ENCODE measurements at places on chromosomes 5 and 9. TPM values are rescaled to one million over a fixed set of nuclear protein-coding genes. Genes with fewer than 3 reads are reported as not detected.

- no peak for DNase-seq
Measured at GRCh38 chr5:90888511-90889324, 330.1 kb downstream of the ADGRV1 start.

- DNase-seq, result no peak
Measured at GRCh38 chr9:134895567-134895907, 14.9 kb downstream of the FCN2 start.

GRCh38 chr9:69174616-69175463, 763 bp downstream of the TJP2 start:
- DNase-seq, result peak; percentile 79

- no peak for DNase-seq
Measured at GRCh38 chr5:43193181-43193893, 1.3 kb downstream of the NIM1K start.

- no peak for DNase-seq
Measured at GRCh38 chr5:140322751-140323731, 20.1 kb upstream of the PFDN1 start.

DNA sequence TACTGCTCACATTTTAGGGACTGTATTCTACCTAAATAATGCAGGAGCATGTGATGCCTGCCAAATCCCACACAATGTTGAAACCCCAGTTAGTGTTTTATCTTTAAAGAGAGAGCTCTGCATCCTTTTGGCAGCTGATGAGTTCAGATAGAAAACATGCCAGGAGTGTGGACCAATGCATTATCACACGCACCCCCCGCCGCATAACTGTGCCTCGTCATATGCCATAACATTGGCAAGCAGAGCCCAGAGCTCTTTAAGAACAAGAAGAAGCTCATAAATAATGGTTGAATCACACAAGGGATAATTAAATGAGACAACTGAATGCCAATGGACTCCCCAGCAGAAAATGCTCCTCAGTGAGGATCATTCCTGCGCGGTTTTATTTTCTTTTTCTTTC, 52.8 kb upstream of the RORB start:
- no peak for DNase-seq

- DNase-seq, result no peak
Measured at GRCh38 chr5:111769541-111769940, 12.5 kb upstream of the NREP start.

DNA sequence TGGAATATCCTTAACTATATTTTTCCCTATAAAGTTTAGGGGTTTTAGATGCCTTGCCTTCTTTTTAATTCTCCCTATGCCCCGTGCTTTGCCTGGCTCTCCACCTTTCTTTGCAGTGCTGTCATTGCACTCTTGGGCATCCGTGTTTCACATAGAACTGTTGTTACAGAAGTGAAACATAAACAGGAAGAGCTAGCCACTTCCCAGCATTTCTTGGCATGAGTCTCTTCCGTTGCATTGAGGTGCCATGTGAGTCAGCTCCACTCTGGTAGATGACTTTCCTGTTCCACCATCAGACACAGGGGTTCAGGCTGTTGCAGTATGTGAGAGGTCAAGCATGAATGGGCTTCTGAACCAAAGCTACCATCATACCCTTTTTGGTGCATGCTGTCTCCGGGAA, 73.4 kb downstream of the ANGPTL2 start:
- peak; percentile 57 for DNase-seq

DNA sequence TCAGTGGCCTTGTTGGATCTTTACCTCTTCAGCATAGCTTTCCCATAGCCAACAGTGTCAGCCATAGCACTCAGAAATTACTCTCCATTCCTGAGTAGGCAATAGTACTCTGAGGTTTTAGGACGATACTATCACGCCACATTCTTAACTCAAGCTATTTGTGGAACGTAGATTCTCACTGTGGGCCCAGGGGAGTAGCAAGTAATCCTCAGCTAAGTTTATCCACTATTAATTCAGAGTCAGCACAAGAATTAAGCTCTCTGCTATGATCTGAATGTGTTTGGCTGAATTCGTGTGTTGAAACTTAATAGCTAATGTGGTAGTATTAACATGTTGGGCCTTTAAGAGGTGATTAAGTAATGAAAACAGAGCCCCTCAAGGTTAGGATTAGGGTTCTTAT, 858.8 kb upstream of the NUDT12 start:
- DNase-seq, result no peak

DNA sequence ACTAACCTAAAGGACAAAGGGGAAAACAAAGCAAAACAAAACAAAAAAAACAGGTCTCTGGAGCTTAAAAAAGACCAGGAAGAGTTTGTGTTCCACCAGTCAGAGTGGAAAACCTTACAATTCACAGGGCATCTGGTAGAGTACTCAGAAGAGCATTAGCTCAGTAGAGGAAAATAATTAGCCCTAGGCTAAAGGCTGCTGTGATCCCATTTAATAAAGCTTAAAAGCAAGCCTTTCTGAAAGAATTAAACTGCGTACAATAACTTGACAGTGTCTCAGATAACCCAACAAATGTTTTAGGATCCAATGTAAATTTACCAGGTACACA, 7.3 kb downstream of the ECM2 start:
- no peak for DNase-seq

- DNase-seq, result no peak
Measured at GRCh38 chr5:105259581-105260217, 1697.1 kb upstream of the NUDT12 start.

GRCh38 chr5:149559706-149560105, 8.5 kb upstream of the CSNK1A1 start:
- DNase-seq, result no peak

- DNase-seq, result no peak
Measured at GRCh38 chr5:163104464-163104863, 332.9 kb upstream of the CCNG1 start.

DNA sequence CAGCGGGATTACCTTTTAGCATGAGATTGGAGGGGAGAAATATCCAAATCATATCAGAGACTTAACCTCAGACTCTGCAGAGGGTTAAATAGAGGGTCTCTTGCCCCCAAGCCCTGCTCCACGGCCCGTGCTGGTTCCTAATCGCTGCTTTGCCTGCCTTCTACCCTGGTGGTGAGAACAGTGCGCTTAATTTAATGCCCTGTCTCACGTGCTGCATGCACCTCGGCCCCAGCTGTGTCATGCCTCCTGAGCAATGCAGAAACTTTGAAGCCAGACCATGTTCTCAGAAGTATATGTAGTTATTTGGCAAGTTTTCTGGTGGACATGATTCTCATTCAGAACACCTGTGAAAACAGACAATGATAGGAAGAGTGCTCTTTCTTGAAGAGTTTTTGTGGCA, 1.4 kb downstream of the OTULIN start:
- DNase-seq, result no peak

GRCh38 chr5:147483188-147483790, 26.6 kb downstream of the DPYSL3 start:
- no peak for DNase-seq

DNA sequence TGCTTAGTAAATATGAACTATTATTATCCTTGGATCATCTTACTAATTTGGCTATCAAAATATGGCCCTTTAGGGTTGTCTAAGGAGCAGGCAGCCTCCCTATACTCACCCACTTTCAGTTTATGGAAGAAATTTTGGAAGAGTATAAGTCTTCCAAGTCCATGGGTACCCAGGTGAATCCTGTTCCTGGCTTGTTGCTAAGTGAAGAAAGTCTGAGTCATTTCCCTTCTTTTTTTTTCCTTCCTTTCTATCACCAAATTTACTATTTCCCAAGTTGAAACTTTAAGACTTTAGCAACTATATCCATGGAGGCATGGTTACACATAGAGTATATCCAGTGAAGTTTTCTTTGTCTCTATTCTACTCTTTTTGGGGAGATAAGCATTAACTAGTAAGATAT, 184.0 kb upstream of the ACTBL2 start:
- no peak for DNase-seq

- DNase-seq, result no peak
Measured at GRCh38 chr9:126448136-126448535, 121.5 kb downstream of the MVB12B start.

GRCh38 chr9:75120686-75121085, 32.4 kb downstream of the OSTF1 start:
- no peak for DNase-seq

DNA sequence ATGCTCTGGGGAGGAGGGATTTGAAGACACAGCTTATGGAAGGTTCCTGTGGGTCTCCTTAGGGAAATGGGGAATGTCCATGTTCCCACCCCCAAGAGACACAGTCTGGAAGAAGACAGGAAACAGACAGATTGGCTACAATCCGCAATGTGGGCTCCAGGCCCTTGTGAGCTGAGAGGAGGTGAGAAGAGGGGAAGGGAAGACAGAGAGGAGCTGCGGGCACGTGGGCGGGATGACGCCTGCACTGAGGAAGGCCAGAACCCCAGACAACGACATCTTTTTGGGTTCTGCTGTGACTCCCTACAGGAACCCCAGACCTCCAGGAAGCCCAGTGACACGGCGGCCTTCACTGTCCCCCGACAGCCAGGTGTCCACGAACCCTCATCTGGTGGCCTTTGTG, 29.9 kb upstream of the NKD2 start:
- no peak for DNase-seq

DNA sequence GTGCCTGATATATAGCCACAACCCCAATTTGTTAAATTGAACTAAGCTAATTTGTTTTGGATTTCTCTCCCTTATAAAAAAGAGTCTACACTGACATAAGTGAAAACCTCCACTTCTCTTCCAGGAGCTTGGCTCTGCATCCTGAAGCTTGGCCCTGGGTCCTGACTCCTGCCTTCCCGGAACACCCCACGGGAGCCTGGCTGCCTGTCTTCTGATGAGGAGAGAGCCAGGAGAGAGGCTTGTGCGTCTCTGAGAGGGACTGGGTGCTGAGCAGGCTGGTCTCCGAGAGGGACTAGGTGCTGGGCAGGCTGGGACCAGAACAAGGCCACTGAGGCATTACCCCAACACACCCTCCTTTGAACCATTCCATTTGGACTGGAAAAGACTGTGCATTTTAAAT, 6.5 kb upstream of the PTGES start:
- no peak for DNase-seq

DNA sequence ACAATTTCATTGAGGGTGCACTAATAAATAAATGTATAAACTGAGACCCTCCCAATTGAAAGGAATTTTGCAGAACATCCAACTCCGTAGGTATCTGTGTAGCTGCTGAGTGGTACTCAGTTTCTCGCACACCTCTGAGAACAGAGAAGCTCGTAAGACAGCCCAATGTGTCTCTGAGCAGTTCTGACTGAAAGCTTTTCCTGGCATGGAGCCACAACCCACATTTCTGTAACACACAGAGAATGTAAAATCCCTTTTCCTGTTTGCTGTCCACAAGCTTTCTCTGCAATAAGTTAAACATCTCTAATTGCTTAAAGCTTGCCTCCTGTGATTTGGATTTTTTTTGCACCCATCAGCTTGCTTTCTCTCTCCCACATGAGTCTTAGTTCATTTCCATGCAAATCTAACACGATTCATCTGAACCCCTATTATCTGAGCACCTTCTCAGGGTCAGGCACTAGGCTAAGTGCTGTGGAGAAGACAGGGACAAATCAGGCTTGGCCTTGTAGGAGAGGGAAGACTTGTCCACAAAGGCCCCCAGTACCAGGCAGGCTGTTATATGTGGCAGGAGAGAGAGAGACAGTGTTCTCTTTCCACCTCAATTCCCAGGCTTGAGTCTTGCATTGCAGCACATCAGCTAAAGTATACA, 44.2 kb upstream of the COL15A1 start:
- peak; percentile 71 for DNase-seq

DNA sequence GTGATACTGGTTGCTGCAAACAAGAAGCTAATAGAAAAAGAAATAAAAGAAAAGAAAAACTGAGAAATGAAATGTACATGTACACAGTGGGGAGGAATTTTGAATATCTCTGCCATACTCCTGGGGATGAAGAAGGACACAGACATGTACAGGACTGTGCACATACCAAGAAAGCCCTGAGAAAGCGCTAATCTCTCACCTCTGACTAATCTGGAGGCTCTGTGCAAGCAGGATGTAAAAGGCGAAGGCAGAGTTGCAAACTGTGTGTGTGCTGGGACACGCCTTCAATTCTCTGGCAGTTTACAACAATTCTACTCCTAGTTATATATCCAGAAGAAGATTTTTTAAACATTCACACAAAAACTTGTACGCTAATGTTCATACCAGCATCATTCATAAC, 211.4 kb downstream of the KIAA0825 start:
- DNase-seq, result no peak

DNA sequence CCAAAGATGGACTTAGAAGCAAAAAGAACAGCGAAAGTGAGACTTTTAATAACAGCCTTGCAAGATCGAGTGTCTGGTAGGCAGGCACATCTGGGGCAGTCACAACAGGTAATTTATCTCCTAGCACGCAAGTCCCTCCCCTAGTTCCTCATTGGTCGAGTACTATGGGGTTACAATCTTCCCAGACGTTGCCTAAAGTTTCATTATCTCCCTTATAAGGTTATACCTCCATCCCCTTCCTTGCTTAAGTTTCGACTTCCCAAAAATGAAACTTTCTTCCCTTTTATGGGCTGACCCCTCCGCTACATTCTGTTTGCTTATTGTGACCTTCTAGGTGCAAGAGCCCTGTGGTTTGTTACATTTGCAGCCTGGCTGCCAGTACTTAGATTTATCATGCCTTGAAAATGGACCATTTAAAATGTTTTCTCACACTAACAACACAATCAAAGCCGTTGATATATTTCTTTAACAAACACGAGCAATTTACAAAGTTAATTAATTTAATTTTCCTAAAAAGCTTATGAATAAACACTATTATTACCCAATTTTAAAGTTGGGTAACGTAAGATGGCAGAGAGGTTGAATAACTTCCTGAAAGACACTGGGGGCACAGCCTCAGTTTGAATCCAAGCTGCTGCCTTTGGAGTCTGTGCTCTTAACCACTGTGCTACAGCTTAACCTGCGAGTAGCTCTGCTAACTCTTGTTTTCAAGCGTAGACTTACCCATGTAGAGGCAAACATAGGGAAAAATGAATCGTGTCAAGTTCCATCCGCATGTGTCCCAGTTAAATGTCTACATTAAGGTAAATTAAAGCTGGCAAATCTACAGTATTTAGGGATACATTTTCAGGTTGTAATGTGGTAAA, 91.7 kb downstream of the EDIL3 start:
- DNase-seq, result no peak

DNA sequence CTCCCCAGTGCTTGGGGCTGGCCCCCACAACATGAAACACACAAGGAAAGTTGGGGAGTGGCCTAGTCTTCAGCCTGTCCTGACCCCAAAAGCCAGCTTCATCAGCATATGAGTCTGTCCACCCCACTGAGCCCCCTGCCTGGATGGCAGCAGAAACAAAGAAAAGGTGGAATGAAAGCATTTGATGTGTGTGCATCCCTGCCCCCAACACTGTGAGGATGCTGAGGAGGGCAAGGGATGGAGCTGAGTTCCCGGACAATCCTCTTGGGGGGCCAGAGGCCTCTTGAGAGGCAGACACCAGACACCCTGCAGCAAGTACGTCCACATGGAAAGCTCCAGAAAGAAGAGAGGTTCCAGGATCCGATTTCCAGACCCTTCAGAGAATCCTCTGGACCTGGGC, 113.5 kb upstream of the PPP1R26 start:
- no peak for DNase-seq

- DNase-seq, result no peak
Measured at GRCh38 chr9:68914751-68915150, 99.2 kb downstream of the PRKACG start.

Gene SPINK4
- not detected for total RNA-seq

Gene AK1
- total RNA-seq, result 9.5 TPM

Gene QRFP
- total RNA-seq, result not detected

Gene DBH
- not detected for total RNA-seq

Gene PDLIM4
- 191 TPM for total RNA-seq

Gene LCN6
- not detected for total RNA-seq

Gene ZBED3
- 5.1 TPM for total RNA-seq

Gene SPAAR
- total RNA-seq, result 1.2 TPM

Gene CNTRL
- 10.2 TPM for total RNA-seq

Gene SLC46A2
- total RNA-seq, result 95.9 TPM

Gene LURAP1L
- 16.5 TPM for total RNA-seq

Gene ZNF608
- 6.8 TPM for total RNA-seq

Gene CCDC152
- 0.07 TPM for total RNA-seq
